Stimulated activated CD8-positive, alpha-beta memory T cell treated with anti-CD3 and anti-CD28 coated beads, Interleukin-4, amount 100 ng/mL, for 1 hour (primary cell): ENCODE measurements at places on chromosomes 12 and 14.

- no peak for DNase-seq
Measured at GRCh38 chr12:76518699-76519098, 40.9 kb downstream of the OSBPL8 start.

GRCh38 chr12:24705741-24706358 lies 243.1 kb downstream of the BCAT1 start:
- DNase-seq, result no peak

DNA sequence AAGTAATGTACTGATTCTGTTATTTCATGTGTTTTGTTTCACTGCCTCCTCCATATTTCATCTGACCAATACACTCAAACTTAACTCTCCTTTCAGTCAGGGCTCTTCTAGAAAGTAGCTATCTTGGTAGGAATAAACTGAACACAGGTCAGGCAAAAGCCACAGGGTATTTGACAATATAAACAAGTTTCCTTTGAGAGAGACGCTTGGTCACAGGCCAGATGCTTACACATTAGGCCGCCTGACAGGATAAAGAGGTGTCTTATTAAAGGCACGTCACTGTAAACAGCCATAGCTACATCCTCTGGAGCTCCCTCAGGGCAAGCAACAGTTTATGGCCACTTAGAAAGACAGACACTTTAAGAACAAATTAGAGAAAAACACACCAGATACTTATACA lies 607.5 kb downstream of the SLC6A15 start:
- no peak for DNase-seq

GRCh38 chr12:90543374-90543773 lies 411.6 kb downstream of the CCER1 start:
- no peak for DNase-seq

GRCh38 chr14:96247031-96247430 lies 9.0 kb upstream of the BDKRB1 start:
- no peak for DNase-seq
